ENCODE measurements at places on chromosomes 11 and 22. TPM values are rescaled to one million over a fixed set of nuclear protein-coding genes. Genes with fewer than 3 reads are reported as not detected.

- DNase-seq: peak; percentile 7
Observed at GRCh38 chr11:75893251-75893650, 78.2 kb downstream of the UVRAG start.

DNA sequence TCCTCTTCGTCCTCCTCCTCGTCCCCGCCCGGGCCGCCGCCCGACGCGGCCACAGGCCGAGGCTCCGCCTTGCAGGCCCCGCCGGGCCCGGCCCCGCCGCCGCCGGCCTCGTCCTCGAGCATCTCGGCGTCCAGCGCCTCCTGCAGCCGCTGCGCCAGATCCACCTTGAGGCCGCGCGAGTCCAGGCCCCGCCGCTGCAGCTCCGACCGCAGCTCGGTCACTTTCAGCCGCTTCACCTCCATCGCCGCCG lies 417 bp downstream of the HNRNPUL2 start:
- no peak for DNase-seq

DNA sequence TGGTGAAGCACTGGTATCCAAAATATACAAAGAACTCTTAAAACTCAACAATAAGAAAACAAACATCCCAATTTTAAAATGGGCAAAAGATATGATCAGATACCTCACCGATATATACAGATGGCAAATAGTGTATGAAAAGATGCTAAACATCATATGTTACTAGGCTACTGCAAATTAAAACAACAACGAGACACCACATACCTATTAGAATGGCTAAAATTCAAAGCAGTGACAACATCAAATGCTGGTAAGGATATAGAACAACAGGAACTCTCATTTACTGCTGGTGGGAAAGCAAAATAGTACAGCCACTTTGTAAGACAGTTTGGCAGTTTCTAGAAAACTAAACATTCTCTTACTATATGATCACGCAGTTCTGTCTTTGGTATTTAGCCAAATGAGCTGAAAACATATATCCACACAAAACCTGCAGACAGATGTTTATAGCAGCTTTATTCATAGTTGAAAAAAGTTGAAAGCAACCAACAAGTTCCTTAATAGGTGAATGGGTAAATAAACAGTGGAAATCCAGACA lies 38.5 kb downstream of the SIK3 start:
- no peak for DNase-seq

DNA sequence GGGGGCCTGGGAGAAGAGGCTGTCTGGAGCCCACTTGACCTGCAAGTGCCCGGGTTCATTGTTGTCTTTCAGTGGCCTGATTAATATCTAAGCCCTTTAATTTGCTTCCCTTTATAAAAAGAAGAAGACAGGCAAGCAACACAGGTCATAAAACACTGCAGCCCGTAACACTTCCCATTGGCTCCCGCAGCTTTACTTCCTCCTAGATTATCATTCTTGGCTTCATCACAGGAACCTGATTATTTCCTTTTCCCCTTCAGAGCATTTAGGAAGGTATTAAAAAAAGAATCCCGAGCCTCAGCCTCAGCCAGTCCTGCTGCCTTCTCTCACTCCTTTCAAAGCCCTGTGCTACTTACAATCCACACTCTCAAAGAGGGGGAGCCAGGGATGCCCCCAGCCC lies 183.2 kb downstream of the GRIK4 start:
- DNase-seq: no peak

DNA sequence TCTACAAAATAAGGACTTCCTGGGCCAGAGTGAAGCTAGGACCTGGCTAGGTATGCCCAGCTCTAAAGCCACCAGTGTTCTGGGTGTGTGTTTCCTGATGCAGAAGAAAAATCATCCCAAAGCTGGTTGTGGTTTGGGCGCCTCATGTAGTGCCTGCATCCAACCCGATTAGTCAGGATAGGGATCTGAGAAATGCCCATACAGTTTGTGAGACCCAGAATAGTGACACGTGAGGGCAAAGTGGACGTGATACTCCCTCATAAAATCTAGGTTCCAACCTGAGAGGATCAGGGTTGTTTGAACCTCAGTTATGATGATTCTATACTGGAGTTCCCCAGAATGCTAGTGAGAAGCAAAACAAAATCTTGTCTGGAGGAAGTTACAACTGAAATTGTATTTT lies 238.4 kb downstream of the TBC1D22A start:
- DNase-seq: no peak

The MAPK11 gene
- total RNA-seq: 9.9 TPM

The TBX10 gene
- not detected for total RNA-seq

The PC gene
- total RNA-seq: 5.4 TPM
